Activated CD4-positive, alpha-beta memory T cell treated with anti-CD3 and anti-CD28 coated beads, Interleukin-2, amount 10 ng/mL, durations not matched to agents 7 days and 5 days (primary cell): ENCODE measurements at places on chromosomes 7 and 10. TPM values are rescaled to one million over a fixed set of nuclear protein-coding genes. Genes with fewer than 3 reads are reported as not detected.

DNA sequence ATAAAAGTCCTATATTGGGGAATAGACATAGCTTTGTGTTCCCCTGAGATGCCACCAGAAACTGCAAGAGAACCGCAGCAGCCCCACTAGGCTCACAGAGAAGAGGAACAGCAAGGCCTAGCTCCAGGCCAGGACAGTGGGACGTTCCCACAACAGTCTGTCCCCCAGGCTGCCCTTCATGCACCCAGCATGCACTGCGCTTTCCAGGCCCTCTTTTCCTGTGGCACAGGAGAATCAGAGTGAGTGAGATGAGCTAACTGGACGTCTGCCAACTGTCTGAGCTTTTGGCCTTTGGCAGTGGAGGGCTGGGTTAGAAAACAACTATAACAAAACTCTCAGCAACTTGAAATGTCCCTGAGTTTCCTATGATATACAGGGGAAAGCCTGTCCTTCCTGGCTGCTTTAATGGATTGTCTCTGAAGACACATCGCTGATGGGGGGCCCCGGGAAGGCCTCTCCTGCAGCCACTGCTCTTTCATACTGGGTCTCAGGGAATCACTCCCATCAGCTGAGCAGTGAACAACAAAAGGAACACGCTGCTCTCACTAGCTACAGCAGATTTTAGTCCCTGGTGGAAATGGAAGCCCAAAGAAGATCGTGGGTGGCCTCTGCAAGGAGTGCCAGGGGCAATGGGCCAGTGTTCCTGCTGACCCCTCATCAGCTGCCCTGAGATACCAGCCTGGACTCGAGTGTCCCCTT is 53.5 kb downstream of the PODXL start:
- H3K4me1 ChIP-seq: peaks cover 30% of the 10 kb centered on the region
- no peaks in the 10 kb centered on the region for H3K27me3 ChIP-seq
- no peak for DNase-seq

INHBA gene
- not detected for total RNA-seq

GRCh38 chr10:15169555-15170401 is 1.3 kb upstream of the NMT2 start:
- peaks cover 50% of the 10 kb centered on the region for H3K4me1 ChIP-seq
- H3K4me3 ChIP-seq: peak overlapping the region; percentile 75
- peaks cover 13% of the 10 kb centered on the region for H3K36me3 ChIP-seq
- no peaks in the 10 kb centered on the region for H3K27me3 ChIP-seq

DNA sequence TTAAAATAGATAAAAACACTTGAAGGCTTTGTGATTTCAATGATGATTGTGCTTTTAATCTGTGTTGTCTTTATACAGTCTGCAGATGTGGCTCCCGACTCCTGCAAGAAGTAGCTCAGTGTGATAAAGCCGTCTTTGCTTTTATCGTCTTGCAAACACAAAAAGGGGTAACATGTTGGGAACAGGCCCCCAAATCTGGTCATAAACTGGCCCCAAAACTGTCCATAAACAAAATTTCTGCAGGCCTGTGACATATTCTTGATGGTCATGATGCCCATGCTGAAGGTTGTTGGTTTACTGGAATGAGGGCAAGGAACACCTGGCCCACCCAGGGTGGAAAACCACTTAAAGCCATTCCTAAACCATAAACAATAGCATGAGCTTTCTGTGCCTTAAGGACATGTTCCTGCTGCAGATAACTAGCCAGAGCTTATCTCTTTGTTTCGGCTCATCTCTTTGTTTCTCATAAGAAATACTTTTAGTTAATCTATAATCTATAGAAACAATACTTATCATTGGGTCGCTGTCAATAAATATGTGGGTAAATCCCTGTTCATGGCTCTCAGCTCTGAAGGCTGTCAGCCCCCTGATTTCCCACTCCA is 14.8 kb upstream of the ZNF485 start:
- H3K4me3 ChIP-seq: no peak overlapping the region
- H3K4me1 ChIP-seq: peaks cover 19% of the 10 kb centered on the region
- H3K27ac ChIP-seq: no peak overlapping the region
- no peak for DNase-seq

ZNF138 gene
- total RNA-seq: 8.3 TPM

GRCh38 chr7:133549633-133550032 is 296.8 kb downstream of the EXOC4 start:
- no peaks in the 10 kb centered on the region for H3K4me1 ChIP-seq
- no peaks in the 10 kb centered on the region for H3K36me3 ChIP-seq
- H3K4me3 ChIP-seq: no peak overlapping the region
- no peaks in the 10 kb centered on the region for H3K27me3 ChIP-seq
- H3K27ac ChIP-seq: no peak overlapping the region

AS3MT gene
- total RNA-seq: 0.65 TPM

GRCh38 chr10:97123765-97124164 is 62.0 kb downstream of the SLIT1 start:
- H3K27me3 ChIP-seq: peaks cover 22% of the 10 kb centered on the region
- H3K4me1 ChIP-seq: no peaks in the 10 kb centered on the region
- H3K36me3 ChIP-seq: no peaks in the 10 kb centered on the region
- no peak overlapping the region for H3K27ac ChIP-seq
- no peak overlapping the region for H3K4me3 ChIP-seq
- DNase-seq: no peak
